GDM1 (cell line): ENCODE measurements at places on chromosomes 7 and 10.
A peak's percentile ranks its signal among the peaks of the same experiment; 100 is the strongest.

DNA sequence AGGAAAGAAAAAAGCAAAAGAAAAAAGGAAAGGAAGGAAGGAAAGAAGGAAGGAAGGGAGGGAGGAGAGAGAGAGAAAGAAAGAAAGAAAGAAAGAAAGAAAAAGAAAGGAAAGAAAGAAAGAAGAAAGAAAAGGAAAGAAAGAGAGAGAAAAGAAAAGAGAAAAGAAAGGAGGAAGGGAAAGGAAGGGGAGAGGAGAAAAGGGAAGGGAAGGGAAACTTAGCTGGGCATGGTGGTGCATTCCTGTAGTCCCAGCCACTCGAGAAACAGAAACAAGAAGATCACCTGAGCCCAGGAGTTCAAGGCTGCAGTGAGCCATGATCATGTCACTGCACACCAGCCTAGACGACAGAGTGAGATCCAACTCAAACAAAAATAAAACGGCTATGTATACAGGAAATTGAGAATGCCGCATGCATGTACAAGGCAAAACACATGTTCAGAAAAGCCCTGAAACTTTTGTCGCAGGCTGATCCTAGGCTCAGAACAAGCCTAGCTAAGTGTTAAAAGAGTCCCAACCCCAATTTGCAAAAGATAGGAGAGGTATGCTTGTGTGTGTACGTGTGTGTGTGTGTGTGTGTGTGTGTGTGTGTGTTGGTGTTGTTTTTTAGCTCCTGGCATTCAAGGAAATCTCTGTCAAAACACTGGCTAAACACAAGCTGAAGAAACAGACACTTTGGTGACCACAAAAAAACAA, 6.6 kb upstream of the NPC1L1 start:
- DNase-seq, result no peak

GRCh38 chr10:43258562-43259212, 8.2 kb downstream of the RASGEF1A start:
- no peak for DNase-seq

DNA sequence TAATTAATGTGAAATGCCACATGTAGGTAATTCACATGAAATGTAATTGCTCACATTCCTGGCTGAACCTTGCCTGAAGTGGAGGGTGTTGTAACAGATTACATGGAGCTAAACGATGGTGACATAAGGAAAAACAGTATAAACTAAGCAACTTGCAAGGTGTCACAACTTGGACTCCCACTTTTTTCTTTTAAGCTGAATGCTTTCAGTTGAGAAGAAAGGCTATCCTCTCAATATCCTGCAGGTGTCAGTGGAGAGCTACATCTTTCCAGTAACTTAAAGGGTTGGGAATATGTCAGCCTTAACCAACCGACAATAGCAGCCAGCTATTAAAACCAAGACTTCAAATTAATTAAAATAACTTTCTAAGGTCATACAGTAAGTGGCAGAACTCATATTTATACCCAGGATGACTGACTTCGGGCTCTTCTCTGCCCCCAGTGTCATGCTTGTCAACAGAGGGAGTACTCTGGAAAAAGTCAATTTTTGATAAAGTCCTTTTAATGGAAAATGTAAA, 33.7 kb downstream of the NRBF2 start:
- DNase-seq, result peak; percentile 17

GRCh38 chr7:99399597-99399996, 8.8 kb downstream of the PDAP1 start:
- DNase-seq, result no peak

GRCh38 chr7:108235451-108236061, 105.4 kb upstream of the LAMB4 start:
- DNase-seq, result no peak

- peak; percentile 49 for DNase-seq
These were observed 45.8 kb upstream of the SRRM3 start for GRCh38 chr7:76155938-76156337.

GRCh38 chr7:123769371-123769770, 20.6 kb upstream of the WASL start:
- no peak for DNase-seq

DNA sequence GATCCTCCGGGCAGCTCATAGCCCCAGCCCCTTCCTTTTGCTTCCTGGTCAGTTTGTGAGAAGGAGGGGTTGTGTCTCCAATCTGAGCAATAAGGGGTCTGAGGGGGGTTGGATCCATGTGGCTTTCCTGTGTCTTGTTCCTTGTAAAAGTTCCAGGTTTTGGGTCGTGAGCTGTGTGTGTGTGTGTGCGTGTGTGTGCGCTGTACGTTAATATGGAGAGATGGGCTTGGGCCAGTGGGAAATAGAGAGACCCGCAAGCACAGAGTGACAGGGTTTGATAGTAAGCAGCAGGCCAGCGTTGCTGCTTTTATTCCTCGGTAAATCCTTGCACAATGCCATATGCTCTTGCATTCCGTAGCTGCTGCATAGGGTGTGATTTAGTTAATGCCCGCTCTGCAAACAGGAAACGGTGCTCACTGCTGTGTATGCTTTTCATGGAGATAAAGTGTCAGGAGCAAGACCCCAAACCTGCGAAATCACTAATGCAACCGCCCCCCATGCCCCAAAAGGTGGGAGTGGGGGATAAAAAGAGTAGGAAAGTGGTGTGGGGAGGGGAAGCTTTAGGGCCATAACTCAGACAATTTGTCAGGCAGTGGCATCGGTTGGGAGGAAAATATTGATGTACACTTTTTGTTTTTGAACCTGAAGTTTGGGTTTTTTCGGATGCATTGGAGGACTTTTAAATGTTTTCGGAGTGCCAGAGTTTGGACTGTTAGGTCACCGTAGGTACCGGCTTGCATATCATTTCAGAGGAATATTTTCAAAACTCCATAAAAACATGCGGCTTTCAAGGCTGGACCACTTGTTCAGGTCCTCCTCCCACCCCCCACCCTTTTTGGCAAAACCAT, 108.7 kb downstream of the TCF7L2 start:
- no peak for DNase-seq

DNA sequence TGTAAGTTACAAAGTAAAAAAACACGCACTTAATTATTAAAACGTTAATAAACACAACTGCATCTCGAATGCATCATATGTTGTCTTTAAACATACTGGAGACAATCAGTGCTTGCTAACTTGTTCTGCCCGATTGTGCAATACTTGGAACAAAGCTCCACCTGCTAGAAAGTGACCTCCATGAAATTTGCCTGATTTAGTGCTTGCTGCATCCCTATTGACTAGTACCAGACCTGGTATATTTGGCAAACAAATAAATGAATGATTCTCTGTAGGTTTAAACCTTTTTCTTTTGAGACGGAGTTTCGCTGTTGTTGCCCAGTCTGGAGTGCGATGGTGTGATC, 6.2 kb downstream of the BZW2 start:
- no peak for DNase-seq

DNA sequence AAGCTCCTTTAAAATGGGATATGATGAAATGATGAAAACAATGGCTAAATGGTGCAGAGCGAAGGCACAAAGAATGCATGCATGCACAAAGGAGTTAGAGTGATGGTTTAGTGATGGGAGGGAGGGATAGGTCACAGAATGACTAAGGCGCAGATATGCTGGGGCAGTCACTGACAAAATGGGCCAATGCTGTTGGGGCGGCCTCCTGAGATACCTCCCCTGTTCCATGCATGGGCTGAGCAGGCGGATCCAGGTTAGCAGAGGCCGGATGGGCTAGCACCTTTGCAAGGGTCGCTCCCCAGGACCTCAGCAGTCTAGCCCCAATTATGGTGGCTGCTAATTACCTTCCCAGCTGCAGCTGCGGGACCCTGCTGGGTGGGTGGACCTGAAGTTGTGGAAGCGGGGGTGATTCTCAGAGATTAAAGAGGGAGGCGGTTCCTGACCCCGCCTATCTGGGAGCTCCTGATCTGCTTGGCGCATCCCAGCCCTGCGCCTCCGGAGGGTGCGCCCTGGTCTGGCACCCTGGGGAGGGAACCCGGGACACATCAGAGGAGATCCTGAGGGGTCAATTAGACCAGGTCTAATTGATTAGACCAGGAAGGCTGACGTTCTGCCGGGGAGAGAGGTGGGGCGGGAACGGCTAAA, 175.0 kb downstream of the CYP26A1 start:
- DNase-seq, result no peak

DNA sequence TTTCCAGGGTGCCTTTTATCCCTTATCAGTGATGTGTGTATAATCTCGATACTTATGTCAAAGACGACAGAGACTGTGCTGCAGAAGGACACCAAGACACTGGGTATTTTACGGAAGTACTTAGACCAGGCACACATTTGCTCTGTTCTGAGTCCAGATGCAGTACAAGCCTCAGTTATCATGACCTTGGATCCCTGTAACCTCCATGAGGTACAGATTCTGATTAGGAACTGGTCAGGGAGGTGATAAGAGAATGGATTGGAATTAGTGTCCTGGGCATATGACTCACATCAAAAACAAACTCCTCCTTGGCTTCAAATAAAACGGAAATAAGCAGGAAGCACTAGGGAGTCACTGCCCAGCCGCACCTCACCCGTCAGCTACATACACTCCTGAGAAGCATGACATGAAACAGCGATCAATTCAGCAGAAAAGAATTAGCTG, 146.5 kb downstream of the SFMBT2 start:
- DNase-seq, result no peak

DNA sequence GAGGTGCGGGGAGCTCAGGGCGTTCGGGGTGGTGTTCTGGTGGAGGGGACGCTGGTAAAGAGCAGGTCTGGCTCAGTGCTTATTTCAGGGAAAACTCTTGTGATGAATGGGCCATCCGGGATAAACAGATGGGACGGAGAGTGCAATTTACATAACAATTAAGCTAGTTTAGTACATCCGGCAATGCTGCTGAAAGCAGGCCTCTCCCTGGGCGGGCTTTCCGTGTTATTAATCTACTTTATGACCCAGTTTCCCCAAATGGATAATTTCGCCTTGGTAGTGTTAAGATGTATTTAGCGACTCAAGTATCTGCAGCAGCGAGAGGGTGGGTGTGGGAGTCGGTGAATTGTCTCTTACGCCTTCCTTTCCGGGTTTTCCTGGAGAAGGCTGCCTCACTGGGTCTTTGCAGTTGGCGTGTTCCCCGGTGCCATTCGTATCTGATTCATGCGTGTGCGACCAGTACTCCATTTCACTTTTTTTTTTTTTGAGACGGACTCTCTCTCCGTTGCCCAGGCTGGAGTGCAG, 25.2 kb downstream of the FOXK1 start:
- DNase-seq, result no peak

DNA sequence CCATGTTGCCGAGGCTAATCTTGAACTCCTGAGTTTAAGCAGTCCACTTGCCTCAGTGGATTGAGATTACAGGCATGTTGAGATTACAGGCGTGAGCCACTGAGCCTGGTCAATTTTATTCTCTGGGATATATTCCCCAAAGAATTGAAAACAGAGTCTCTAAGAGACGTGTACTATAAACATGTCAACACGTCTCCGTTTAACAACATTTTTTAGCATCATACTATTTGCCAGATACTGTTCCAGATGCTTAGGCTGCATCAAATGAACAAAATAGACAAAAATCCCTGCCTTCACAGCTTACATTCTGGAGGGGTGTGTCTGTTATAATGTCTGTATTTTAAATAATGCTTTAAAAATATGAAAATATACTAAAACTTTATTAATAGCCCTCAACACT, 54.1 kb upstream of the PRKG1 start:
- DNase-seq, result no peak

DNA sequence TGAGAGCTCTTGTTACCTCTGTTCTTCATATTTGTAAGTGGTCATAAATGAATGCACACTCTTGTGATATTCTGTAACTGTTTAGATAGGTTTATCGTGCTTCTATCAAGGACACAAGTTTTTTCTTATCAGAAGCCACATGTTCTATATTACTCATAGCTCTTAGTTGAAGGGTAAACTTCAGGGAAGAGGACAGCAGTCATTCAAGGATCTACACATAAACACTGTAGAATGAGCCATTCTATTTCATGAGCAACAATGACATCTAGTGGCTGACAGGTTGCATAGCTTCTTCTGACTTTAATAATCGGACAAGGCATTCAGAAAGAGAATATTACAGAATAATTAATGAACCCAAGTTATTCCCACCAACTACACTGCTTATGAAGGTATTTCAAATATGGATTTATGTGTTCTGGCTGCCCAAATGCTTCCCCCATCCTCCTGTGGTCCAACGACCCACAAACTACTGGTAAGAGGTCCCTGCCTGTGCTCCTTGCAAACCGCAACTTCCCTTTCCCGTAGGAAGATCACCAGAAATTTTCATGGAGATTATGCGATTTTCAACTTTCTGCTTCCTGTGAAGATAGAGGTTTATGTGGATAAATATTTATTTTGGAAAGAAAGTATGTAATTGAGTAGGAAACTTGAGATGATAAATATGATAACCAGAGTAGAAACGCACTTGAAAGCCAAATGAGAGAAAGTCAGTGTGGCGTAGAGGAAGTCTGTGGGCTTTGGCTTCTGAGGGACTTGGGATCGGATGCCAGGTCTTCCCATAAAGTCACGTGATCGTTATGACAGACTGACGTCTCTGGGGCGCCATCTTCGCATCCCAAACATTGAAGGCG, 16.8 kb upstream of the ABCB5 start:
- peak; percentile 62 for DNase-seq

GRCh38 chr10:128310971-128311658, 184.9 kb upstream of the MKI67 start:
- DNase-seq, result no peak

DNA sequence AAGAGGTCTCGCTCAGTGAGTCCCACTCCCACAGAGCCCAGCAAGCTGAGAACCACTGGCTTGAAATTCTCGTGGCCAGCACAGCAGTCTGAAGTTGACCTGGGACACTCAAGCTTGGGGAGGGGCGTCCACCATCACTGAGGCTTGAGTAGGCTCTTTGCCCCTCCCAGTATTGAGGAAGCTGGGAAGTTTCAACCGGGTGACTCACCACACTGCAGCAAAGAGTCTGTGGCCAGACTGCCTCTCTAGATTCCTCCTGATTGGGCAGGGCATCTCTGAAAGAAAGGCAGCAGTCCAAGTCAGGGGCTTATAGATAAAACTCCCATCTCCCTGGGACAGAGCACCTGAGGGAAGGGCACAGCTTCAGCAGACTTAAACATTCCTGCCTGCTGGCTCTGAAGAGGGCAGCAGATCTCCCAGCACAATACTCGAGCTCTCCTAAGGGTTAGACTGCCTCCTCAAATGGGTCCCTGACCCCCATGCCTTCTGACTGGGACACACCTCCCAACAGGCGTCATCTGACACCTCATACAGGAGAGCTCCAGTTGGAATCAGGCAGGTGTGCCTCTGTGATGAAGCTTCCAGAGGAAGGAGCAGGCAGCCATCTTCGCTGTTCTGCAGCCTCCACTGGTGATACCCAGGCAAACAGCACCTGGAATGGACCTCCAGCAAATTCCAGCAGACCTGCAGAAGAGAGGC, 970.9 kb upstream of the LRRN3 start:
- no peak for DNase-seq
